Endothelial cell (in vitro differentiated cells): ENCODE measurements at places on chromosomes 11 and 22.

DNA sequence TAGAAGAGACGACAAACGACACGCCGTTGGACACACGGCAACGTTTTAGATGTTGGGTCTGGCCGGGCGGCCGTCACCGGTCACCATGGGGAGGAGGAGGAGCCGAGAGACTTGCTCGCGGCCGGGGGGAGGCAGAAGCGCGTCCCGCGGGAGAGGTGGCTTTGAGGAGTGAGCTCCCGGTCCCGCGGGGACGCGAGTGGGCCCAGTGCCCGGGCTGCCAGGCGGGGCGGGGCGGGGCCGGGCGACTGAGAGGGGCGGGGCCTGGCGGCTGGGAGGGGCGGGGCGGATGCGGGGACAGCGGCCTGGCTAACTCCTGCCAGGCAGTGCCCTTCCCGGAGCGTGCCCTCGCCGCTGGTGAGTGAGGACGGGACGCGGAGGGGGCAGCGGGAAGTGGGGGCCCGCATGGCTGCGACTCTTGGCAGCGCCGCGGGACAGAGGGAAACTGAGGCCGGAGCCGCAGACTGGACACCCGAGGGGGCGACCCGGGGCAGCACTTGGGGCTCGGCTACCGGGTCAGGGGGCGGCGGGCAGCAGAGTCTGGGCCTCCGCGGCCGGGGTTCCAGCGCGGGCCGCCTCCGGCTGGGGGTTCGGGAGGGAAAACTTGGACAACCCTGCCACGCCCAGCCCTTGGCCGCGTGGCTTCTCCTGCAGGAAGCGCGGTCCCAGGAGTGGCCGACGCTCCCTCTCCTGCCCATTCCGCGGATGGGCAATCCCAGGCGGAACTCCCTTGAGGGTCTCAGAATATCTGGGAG, at the start of gene TSPO:
TSPO (plus strand) TSS at position 309 of the 752 bp plus-strand sequence. CDS start 7,680 bp downstream, outside the sequence.
- DNase-seq = peak; percentile 53

GRCh38 chr11:128772814-128773213, 78.9 kb downstream of the FLI1 start:
- no peak for DNase-seq

GRCh38 chr22:46897246-46897623, 134.8 kb downstream of the TBC1D22A start:
- no peak for DNase-seq

GRCh38 chr11:114081641-114082414, 22.3 kb downstream of the ZBTB16 start:
- no peak for DNase-seq

GRCh38 chr11:4484310-4484709, 1.9 kb downstream of the OR52K1 start:
- no peak for DNase-seq

DNA sequence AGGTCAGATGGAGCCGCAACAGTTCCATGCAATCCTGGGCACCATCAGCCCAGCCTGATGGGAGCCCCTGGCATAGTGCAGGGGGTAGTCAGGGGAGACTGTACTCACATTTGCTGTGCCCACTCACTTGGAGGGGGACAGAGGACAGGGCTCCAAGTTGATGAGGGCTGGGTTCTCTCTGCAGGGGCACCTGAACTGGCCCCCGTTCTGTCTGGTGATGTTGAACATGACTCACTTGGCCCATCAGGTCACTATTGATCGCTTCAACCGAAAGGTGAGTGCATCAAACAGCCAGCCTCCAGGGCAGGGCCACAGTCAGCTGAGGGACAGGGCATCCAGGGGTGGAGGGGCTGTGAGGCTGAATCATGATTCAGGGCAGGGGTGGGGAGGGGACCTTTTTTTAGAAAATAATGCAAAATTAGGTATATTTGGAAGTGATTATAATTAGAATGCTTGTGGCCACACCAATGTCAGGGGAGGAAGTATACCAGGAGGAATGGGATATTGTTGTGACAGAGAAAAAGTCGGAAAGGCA, 66.4 kb downstream of the OTOG start:
- DNase-seq = no peak

GRCh38 chr11:15769203-15769602, 587.1 kb downstream of the SOX6 start:
- DNase-seq = no peak

- DNase-seq = no peak
Measured at GRCh38 chr11:43278193-43278956, 33.4 kb upstream of the API5 start.

DNA sequence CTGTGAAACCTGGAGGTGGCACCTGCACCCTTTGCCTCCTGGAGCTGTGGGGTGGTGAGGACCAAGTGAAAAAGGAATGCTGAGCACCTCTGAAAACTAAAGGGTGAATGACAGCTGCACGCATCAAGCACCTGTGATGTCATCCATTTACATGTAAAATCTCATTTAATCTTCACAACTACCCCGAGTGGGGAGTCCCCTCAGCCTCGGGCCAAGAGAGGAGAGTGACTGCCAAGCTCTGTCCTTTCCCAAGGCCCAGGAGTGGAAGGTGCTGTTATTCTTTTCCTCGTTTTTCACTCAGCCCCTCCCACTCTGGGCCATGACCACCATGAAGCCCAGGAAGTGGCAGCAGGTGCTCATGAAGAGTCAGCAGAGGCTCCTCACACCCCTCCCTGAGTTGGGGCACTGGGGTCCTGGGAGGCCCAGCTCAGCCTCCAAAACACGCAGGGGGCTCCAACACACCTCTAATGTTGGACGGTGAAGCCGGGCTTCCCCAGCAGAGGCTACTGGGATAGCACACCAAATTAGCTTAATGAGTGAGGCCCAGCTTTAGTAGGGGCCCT, 35.7 kb downstream of the NECTIN1 start:
- DNase-seq = no peak

DNA sequence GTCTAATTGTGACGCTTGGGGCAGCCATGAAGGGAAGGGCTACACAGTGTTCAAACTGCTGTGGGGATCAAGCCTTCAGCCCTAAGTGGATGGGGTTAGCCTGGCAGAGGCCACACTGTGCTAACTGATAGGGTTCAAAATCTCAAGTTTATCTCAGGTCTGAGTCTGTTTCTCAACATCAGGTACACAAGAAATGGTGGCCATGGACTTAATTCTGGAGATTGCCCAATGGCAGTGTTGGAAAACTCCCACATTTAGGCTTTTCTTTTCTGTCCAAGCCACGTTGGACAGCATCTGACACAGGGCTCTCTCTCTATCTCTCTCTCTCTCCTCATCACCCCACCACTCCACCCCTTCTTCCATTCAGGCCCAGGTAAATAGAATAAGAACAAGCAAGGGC, 10.9 kb upstream of the DGAT2 start:
- no peak for DNase-seq

- no peak for DNase-seq
Measured at GRCh38 chr11:79860336-79860735, 419.5 kb upstream of the TENM4 start.

GRCh38 chr22:21569459-21570170, 2.1 kb downstream of the UBE2L3 start:
- DNase-seq = no peak

- no peak for DNase-seq
Measured at GRCh38 chr11:65304110-65304509, 10.6 kb upstream of the CDC42EP2 start.

DNA sequence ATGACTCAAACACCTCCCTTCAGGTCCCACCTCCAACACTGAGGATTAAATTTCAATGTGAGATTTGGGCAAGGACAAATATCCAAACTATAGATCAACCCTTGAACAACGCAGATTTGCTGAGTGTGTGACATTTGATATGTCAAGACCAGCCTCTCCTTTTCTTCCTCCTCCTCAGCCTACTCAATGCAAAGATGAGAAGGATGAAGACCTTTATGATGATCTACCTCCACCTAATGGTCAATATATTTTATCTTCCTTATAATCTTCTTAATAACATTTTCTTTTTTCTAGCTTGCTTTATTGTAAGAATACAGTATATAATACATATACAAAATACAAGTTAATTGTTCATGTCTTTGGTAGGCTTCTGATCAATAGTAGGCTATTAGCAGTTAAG, 67.5 kb upstream of the MPPED2 start:
- no peak for DNase-seq

GRCh38 chr22:25757686-25758085, 15.7 kb downstream of the MYO18B start:
- DNase-seq = no peak

DNA sequence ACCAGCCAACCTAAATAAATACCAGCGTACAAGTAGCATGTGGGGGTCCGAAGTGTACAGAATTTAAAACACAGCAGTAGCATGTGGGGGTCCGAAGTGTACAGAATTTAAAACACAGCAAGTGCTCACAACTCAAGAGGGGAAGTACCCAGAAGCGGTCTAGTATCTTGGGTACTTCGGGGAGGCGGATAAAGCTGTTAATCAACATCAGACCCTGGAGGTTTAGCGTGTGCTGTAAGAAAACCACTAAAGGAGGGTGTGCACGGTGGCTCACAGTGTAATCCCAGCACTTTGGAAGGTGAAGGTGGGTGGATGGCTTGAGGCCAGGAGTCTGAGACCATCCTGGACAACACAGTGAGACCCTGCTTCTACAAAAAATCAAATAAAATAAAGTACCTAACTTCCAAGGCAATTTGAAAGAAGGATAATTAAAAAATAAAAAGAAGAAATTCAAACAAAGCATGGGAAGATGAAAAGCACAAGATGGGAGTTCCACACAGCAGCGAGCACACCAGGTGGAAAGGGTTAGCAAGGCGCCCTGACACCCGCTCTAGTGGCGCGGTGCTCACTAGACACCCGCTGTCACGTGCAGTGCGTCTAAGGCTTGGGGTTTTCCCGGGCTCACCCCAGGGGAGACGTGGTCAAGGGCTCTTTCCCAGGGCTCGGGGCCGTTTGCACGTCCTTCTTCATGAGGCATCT, 35.0 kb upstream of the MOB2 start:
- no peak for DNase-seq

DNA sequence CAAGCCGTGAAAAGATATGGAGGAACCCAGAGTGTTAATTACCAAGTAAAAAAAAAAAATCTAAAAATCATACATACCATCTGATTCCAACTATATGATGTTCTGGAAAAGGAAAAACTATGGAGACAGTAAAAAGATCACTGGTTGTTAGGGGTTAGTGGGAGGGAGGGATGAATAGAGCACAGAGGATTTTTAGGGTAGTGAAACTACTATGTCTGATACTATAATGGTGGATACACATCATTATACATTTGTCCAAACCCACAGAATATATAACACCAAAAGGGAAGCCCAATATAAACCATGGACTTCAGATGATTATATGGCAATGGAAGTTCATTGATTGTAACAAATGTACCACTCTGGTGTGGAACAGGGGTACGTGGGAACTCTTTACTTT, 74.1 kb downstream of the ENTHD1 start:
- no peak for DNase-seq

GRCh38 chr11:69361466-69361865, 67.5 kb downstream of the MYEOV start:
- peak; percentile 1 for DNase-seq

- DNase-seq = no peak
Measured at GRCh38 chr22:32986766-32987040, 71.5 kb downstream of the SYN3 start.

- no peak for DNase-seq
Measured at GRCh38 chr11:115950660-115951059, 446.4 kb upstream of the CADM1 start.

DNA sequence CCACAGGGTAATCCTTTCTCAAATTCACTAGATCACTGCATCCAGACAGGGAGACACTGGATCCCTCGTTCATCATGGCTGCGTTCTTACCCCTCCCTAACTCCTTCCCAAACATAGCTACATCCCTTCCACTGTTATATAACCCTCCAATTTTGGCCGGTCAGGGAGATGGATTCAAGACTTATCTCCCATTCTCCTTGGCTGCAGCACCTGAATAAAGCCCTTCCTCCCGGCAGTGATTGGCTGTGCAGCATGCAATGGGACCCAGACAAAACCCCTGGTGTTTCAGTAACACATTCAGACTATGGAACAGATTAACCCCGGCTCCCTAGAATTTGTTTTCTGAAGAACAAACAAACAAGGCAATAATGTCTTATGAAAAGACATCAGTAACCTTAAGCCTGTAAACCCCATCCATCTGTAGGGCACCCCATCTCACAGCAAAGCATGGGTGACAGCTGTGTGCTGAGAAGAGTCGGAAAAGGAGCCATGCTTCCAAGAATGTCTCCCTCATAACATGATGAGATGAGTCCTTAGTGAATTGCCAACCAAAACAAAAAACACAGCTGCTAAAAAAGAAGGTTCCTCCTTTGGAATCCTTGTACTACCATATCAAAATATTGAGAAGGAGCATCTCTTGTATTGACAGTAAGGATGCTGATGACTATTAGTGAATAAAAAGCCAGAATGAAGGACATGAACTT, 5.0 kb downstream of the MIF start:
- no peak for DNase-seq

- DNase-seq = peak; percentile 88
Measured at GRCh38 chr11:129695571-129696308, 119.9 kb upstream of the TMEM45B start.

GRCh38 chr11:116122697-116123472, 618.7 kb upstream of the CADM1 start:
- DNase-seq = no peak

- no peak for DNase-seq
Measured at GRCh38 chr11:8698917-8699441, 16.4 kb downstream of the RPL27A start.

DNA sequence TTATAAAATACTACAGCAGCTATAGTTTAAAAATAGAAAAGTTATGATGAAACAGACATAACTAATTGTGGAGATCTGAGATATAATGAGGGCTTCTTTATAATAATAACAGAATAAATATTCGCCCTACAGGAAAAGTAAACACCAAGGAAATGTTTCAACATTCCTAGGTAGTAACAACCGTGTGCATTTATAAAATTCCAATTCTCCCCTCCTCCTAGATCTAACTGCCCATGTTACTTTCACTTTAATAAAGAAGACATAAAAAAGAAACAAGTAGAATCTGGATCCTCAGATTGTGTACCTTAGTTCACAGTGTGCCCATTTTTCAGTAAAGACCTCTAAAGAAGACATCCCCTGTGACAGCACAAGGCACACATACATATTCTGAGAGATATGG, 57.8 kb upstream of the MN1 start:
- no peak for DNase-seq

- DNase-seq = no peak
Measured at GRCh38 chr11:65918211-65919140, at the start of gene C11orf68. Gene C11orf68, minus strand, starts transcription at chr11:65919062. Its CDS starts 31 bp downstream, at chr11:65919031.

GRCh38 chr22:33677536-33677935, 242.7 kb downstream of the LARGE1 start:
- DNase-seq = no peak

- peak; percentile 40 for DNase-seq
Measured at GRCh38 chr11:117232911-117233409, 489 bp downstream of the RNF214 start.
